ENCODE measurements at places on chromosomes 4 and X.

DNA sequence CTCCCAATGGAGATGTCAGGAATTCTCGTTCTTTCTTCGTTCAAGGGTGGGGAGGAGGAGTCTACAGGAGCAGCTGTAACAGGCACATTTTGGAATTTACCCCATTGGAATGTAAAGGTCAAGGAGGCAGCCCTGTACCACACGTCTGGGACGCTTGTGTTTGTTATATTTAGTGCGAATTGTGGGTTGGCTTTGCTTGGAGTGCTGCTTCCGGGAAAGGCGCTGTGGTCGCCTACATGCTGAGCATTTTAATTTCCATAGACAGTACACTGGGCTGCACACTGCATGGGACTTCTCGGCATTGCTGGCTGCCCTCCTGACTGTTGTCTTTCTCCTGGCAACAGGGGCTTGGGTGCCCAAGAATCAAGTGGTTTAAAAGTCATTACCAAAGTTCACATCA is 12.8 kb downstream of the GYG2 start:
- no peak for DNase-seq

DNA sequence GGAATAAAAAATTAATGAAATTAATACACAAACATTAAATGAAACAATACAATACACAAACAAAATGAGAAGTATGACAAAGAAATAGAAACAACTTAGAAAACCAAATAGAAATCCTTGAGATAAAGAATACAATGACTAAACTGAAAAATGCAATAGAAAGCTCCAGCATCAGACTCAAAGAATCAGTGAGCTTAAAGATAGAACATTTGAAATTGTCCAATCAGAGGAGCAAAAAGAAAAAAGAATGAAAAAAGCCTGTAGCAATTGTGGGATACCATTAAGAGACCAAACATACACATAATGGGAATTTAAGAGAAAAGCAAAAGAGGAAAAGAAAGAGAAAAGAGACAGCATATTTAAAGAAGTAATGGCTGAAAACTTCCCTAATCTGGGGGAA is 25.7 kb downstream of the EMCN start:
- DNase-seq: no peak

DNA sequence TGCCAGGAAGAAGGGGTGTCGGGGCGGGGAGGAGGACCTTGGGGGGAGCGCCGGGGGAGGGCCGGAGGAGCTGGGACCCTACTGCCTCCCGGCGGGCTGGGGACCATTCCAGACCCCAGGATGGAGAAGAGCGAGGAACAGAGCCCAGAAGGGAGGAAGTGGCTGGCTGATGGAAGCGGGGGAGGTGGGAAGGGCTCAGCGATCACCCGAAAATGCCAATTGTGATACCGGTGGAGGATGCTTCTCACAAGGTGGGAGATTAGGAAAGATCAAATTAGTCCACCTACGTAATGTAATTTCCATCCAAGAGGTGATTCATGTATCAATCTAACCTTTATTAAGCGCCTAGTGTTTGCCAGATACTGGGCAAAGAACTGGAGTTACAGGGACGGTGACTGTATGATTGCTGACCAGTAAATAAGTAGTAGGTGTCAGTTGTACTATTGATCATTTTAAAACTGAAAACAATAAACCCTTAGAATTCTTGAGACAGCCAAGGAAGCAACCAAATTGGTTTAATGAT is 452 bp upstream of the RAI2 start:
- no peak for DNase-seq

GRCh38 chr4:158090323-158090722 is 82.5 kb downstream of the GASK1B start:
- no peak for DNase-seq

GRCh38 chr4:17771284-17771908 is 10.0 kb downstream of the FAM184B start:
- DNase-seq: no peak

- DNase-seq: no peak
Observed at GRCh38 chr4:176690716-176691115, 102.0 kb downstream of the VEGFC start.
